ENCODE measurements at places on chromosomes 11 and 22.

DNA sequence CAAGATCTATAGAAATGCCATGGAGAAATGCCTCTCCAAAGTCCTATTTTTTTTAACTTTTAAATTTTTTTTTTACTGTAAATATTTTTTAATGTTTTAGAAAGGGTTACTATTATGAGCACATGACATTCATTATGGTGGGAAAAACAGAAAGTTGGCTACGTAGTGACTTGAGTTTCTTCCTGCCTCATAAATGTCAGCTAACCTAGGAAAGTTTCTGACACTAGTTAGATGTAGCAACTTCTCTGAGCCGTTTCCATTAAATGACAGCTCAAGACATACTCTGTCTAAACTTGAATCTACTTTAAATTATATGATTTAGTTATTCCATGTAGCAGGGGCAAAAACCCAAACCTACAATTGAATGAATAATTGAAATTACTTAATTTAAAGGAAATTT is 18.4 kb upstream of the CTSC start:
- DNase-seq = no peak

DNA sequence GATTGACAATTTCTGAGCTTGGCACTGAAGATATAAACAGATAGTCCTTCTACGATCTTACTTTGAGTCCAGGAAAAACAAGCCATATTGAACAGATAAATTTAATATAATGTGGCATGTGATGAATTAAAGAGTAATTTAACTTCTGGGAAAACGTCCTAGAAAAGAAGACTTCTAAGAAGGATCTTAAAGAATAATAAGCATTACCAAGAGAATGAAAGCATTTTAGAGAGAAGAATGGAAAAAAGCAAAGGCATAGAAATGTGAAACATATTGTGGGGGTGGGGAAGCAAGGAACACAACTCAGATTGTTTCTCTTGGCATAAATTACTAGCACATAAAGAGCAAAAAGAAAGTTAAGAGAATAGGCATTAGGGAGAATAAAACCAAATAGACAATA is 5.4 kb downstream of the DDIAS start:
- no peak for DNase-seq

DNA sequence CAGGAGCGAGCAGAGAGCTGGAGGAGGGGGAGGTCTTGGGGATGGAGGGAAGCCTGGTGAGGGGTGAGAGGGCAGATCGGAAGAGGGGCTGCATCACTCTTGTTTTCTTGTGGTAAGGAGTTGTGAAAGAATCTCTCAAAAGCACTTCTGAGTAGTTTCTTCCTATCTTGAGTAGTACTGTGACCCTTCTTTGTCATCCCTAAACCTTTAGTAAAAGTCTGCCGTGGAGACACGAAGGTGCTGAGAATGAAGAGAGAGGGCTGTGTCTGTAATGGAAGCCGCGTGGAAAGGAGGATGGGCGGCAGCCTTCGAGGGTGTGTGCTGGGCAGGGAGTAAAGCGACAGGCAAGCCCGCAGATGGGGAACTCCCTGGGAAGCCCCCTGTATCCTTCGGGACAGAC is 237.8 kb downstream of the TBC1D22A start:
- DNase-seq = no peak

DNA sequence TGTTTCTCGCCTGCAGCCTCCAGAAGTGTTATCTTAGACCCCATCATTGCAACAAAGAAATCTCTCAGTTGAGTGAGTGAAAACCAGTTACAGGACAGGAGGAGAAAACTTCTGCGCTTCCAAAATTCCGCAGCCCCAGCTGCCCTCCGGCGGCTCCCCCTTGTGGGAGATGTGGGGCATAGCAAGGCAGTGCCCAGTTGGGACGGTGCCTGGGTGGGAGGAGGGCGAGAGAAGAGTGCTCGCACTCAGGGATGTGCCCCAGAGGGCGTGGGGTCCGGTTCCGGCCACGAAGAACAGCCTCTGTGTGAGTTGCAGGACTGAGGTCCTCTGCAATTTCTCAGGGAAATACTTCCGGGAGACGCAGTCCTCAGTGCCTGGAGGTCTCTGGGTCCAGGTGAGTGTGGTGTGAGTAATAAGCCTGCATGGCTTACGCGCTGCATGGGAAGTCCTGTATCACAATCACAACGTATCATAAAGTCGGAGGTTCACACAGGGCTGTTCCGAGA is 87.0 kb upstream of the BLID start:
- peak; percentile 95 for DNase-seq

DNA sequence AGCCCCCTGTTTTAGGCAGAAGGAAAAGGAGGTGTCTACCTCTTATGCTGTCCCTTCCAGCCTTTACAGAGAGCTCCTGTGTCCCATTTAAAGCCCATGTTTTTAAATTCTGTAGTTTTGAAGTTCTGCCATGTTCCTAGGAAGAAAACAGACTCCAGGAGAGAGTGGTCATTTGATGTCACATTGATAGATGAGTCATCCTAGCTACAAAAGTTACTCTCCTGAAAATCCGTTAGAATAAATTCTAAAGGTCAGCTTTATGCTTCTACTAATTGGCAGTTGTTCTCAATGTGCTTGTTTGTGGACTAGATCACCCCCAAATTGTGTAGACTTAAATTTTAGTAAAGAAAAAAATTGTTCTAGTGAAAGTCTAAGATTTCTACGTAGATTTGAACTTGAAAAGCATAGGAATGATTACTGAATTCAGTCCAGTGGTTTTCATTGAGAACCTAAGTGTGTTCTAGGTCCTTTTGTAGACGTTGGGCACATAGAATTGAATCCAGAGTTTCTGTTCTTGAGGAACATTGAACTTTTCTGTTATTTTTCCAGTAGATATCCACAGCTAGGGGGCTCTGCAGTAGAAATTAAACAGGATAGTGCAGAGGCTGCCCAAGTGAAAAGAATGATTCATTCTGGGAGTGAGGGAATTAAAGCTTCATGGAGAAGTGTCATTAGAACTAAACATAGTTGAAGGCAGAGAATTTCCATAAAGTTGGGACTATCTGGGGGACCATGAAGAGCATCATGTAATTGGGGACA is 140.6 kb upstream of the RASSF10 start:
- DNase-seq = peak; percentile 25

DNA sequence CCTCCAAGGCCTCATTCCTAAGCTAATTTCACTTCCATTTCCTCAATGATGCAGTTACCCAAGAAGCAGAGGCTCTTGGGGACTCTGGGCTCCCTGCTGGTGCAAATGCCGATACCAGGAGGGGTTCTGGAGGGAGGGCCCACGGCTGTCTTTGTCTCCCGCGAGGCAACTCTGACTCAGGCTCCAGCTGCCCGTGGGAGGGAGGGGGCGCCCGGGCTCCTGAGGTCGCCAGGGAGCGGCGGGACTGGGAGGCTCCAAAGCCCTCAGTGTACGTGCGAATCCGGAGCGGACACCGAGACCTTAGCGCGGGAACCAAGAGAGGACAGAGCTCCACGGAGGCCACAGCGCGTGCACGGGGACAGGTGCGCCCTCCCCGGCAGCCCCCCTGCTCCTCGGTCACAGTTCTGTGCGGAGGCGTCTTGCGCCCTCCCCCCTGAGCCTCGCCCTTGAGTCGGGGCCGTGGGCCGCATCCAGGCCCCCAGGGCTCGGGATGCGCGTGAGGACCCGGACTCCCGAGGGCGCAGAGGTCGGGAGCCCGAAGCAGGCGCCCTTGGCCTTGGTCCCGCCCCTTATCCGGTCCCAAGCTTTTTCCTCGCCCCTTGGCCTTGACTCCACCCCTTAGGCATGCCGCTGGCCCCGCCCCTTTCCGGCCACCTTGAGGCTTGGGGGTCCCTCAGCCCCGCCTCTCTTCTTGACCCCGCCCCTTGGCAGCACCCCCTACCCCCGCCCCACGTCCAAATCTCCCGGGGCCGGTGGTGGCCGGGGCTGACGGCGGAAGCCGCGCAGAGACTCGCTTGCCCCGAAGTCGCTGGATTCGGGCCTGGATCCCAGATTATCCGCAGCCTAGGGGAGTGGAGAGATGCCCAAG is 4.7 kb upstream of the SHISA8 start:
- no peak for DNase-seq

DNA sequence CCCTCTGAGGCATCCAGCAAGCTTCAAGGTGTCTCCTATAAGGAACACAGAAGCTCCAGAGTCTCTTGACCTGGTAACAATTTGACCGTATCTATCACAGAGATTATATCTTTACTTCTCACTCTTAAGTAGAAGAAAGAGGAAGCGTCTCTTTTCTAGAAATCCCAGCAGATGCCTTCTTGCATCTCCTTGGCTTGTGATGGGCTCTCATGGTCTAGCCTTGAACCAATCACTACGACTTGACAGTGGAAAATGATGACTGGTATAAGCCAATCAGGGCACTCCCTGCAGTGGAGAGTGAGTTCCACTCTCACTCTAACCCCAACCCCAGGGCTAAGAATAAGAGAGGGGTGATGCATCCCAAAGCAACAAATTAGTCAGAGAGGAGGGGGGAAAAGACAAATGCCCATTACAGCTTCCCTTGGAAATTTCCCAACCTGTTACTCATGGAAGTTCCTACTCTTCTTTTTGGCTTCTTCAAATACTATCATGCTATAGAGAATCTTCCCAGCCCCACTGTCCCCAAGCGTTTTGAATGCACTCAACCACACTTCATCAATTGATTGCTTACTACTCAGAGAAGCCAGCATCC is 293.5 kb downstream of the MN1 start:
- DNase-seq = peak; percentile 62

DNA sequence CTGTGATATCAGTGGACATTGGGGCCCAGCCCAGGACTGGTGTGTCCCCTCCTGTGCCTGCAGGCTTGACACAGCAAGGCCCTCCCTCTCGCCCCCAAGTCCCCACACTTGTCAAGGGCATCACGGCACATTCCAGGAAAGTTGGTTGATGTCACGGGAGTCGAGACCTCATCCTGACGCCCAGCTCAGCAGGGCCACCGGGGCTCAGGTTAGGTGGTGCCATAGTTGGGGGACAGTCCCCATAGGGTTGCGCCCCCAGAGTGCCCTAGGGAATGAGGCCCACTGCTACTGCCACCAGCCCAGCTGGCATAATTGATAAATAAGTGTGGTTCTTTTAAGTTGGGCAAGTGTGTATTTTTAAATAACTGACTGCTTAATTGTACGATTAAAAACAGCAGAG is 28.3 kb upstream of the GRAMD4 start:
- DNase-seq = no peak

- peak; percentile 56 for DNase-seq
Observed at GRCh38 chr11:67372993-67373647, at the start of gene CLCF1. TSS of gene CLCF1 (minus strand) at chr11:67373598. CDS start at chr11:67373539, 59 bp downstream.

DNA sequence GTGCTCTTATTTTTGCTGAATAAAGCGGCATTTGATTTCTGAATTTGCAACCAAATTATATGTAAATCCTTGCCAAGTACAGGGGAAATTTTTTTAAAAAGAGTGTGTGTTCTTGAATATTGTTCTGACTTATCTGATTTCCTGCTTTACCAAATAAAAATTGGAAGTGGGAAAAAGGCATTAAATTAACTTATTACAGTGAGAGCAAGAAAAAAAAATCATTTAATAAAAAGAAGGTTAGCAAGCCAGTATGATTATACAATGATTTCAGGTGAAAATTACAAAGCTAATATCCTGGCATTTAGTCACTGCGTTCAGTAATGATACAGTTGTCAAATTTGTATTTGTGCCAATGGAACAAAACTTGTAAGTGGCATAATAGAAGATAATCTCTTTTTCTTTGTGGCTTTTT is 82.1 kb upstream of the PPARA start:
- DNase-seq = peak; percentile 19

GRCh38 chr11:64858467-64859263 is 14.2 kb upstream of the CDC42BPG start:
- DNase-seq = peak; percentile 50

DNA sequence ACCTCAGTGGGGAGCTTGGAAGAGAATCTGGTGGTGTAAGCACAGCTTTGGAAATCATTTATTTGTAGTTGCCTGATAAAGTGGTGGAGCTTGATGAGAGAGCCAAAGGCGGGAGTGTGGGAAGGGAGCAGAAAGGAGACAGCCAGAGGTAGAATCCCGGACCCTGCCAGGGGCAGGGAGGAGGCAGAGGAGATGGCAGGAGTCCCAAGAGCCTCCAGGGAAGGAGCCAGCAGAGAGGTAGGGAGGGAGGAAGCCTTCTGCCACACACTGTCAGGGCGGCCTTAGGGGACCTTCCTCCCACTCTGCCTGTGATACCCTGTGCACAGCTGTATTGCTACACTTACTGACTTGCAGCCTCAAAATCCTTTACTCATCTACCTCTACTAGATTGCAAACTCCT is 15.4 kb downstream of the SCUBE2 start:
- DNase-seq = no peak

- DNase-seq = no peak
Observed at GRCh38 chr11:65503368-65503948, 4.6 kb downstream of the MALAT1 start.
